ENCODE measurements at places on chromosomes 12 and 14.

- DNase-seq, result no peak
Measured at GRCh38 chr12:9794484-9795093, 32.7 kb upstream of the KLRF1 start.

DNA sequence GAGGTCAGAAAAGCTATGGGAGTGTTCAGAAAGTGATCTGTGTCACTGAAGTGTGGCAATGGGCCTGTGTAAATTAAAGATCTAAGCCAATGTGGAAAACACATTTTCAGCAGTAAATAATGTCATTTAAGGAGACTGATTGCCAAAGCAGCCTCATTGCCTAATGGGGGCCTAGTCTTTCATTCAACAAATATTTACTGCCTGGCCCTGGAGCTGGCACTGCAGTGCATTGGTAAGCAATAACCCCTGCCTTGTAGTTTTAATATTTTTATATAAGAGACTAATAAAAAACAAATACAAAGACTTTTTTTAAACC, 326.6 kb downstream of the BTG1 start:
- no peak for DNase-seq

DNA sequence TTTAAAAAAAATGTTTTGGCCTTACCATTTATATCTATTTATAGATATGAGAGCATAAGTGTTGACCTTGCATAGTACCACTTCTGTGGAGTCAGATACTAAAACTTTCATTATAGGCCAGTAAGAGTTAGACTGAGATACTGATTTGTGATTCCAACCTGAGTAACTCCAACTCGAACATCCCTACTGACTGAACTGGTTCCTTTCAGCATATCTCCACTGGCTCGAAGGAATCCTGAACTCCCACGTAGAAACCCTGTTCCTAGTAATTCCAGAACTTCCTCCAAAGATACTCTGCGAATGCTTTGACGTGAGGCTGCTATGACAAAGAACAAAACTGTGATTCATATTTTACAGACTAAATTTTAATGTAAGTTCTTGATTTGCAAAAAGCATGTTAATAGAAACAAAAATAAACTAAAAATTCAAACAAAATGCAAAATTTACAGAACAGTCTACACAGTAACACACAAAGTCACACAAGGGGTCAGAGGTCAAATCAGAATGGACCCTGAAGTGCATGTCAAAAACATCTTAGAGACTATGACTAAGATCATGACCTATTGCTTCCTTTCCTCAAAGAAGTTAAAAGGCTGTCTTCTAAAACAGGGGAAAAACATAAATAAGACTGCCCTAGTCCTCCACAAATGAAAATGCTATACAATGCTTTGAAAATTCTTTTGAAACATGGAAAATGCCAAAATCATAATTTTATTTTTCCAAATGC, 31.5 kb downstream of the HEATR5A start:
- DNase-seq, result no peak

DNA sequence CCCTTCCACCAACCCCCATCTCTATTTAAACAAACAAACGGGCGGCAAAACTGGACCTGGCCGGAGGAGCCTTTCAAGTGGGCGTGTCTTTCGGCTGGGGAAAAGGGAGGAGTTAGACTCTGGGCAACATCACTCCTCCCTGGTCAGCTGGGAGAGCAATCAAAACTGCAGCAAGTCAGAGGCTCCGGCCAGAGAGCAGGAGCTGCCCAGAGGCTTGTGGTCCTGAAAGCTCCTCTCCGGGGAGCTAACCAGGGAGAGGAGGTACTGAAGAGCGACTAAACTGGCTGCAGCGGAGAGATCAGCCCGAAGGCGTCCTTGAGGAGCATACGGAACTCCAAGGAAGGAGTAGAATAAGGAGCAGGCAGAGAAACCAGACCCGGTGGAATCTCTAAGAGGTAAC, at the start of gene NEUROD4:
TSS of gene NEUROD4 (plus strand) at position 191 of the 400 bp plus-strand sequence. CDS start 6,466 bp downstream, outside the sequence.
- DNase-seq, result no peak

GRCh38 chr14:21631084-21631483, 3.7 kb downstream of the OR10G2 start:
- no peak for DNase-seq

DNA sequence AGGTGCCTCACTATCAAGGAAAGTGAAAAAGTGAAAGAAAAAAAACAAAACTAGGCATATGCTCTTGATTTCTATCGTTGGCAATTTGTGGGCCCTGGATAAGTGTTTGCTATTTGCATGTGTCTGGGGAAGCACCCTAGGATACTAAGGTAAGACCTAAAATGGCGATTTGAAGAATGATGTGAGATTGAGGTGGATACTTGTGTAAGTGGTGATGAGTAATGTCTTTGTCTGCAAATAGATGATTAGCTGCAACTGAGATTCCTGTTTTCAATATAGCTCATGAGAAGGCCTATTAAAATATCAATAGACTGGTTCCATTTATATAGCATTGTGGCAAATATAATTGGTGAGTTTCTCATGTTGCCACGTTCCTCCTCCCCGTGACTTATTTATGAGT, 261.7 kb downstream of the NEDD1 start:
- no peak for DNase-seq

DNA sequence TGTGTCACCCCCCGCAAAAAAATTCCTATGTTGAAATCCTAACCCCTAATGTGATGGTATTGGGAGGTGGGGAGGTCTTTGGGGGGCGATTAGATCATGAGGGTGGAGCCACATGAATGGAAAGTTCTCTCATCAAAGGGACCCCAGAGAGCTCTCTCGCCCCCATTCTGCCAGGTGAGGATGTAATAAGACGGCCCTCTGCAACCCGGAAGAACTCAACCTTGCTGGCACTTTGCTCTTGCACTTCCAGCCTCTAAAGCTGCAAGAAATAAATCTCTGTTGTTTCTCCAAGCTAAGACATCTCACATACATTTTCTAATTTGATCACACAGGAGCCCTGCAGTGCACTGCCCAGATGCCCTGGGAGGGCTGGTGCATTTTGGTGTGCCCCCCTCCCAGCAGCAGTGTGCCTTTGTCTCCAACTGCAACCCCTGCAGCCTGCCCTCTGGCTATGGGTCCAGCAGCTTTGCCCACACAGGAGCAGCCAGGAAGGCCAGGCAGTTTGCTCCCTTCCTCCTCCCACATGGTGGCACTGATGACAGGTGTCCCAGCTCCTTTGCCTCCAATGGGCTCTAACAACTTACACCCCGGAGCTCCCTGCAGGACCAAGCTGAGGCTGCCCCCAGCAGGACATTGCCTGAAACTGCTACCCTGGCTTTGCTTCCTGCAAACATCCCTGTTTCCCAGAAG, 59.3 kb downstream of the C14orf132 start:
- no peak for DNase-seq
